ENCODE measurements at places on chromosomes 3 and 15. TPM values are rescaled to one million over a fixed set of nuclear protein-coding genes. Genes with fewer than 3 reads are reported as not detected.

Gene TCF12
- total RNA-seq = 53.0 TPM

Gene CNTN3
- total RNA-seq = not detected

Gene OSBPL10
- 15.5 TPM for total RNA-seq

Gene SERINC4
- not detected for total RNA-seq

Measured in A549 treated with ZK216348 at 1 μM for 4 hours (cell line).